A549 treated with Hydrocortisone at 1 μM for 4 hours (cell line): ENCODE measurements at places on chromosomes 5 and 9. TPM values are rescaled to one million over a fixed set of nuclear protein-coding genes. Genes with fewer than 3 reads are reported as not detected.

Gene NRARP
- 2.5 to 5.1 TPM (median 3.9 TPM) in 5 replicates for total RNA-seq

Gene CARD19
- total RNA-seq = 41.0 to 65.5 TPM (median 62.1 TPM) in 5 replicates

Gene ADAMTS12
- 6.1 to 7.8 TPM (median 7.3 TPM) in 5 replicates for total RNA-seq

Gene MCTP1
- total RNA-seq = 8.7 to 11.5 TPM (median 10.3 TPM) in 5 replicates

Gene BSPRY
- total RNA-seq = 0.06 to 0.12 TPM in 2 of 5 replicates, not detected in the others

Gene DRD1
- 0.06 to 0.16 TPM (median 0.09 TPM) in 5 replicates for total RNA-seq

Gene SLC36A3
- not detected in 5 replicates for total RNA-seq

Gene MYOZ3
- 0.07 to 0.14 TPM in 2 of 5 replicates, not detected in the others for total RNA-seq

Gene KCNV2
- not detected in 5 replicates for total RNA-seq

Gene WHRN
- total RNA-seq = 5.1 to 7.3 TPM (median 6.4 TPM) in 5 replicates

Gene ST8SIA4
- total RNA-seq = 0.18 to 0.33 TPM (median 0.23 TPM) in 5 replicates

Gene NTNG2
- 0.83 to 2.2 TPM (median 1.4 TPM) in 5 replicates for total RNA-seq

Gene PLPPR1
- not detected in 5 replicates for total RNA-seq

Gene PCDHB5
- total RNA-seq = 1.1 to 1.8 TPM (median 1.6 TPM) in 5 replicates

Gene SOHLH1
- 0.09 to 0.12 TPM in 2 of 5 replicates, not detected in the others for total RNA-seq
